Cortex of kidney (tissue), 1 donor: ENCODE measurements at places on chromosomes 13 and 19.

- DNase-seq, result no peak
Observed at GRCh38 chr13:50596776-50597203, 246.7 kb downstream of the DLEU7 start.

DNA sequence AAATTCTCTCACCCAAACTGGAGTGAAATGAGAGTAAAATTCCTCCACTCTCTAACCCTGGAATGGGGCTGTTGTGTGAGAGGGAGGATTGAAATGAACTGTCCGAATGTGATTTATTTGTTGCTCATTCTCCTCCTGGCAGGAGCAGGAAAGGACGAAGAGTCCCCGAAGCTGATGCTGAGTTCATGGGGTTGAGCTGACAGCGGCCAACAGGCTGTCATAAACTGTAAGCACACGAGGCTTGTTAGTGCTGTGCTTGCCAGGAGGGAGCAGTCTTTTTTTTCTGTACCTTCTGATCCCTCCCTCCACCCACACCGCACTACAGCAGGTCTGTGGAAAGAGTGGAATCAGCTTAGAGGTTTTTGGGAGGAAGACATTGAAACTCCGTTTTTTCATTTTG lies 33.1 kb upstream of the ZNF331 start:
- no peak for DNase-seq

- no peak for DNase-seq
Observed at GRCh38 chr19:39449116-39449797, 3.9 kb downstream of the SUPT5H start.

- DNase-seq, result no peak
Observed at GRCh38 chr13:98632961-98633360, 56.1 kb upstream of the STK24 start.

DNA sequence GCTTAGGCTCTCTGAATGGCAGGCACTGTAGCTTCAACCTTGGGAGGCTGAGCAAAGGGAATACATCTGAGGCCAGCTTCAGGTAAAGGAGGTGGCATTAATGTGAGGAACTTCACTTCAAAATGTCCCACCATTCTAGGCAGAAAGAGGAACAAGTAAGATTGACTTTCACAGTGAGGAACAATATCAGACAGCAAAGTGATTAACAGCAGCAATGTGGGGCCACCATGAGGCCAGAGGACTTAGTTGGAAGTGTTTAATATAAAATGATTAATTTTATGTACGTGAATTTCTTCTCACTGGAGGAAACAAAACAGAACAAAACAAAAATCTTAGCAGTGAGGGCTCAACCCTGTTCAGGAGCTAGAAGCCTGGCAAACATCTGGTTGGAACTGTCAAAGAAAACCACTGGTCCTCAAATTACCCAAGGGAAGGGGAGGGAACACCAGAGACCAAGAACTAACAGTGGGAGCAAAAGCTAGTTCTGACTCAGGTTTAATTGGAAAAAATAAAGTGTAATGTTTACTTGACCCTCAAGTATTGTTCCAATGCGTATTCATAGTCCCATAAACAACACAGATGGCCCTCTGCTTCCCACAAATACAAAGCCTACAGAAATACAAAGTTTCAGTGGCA lies 43.9 kb upstream of the FRY start:
- no peak for DNase-seq

DNA sequence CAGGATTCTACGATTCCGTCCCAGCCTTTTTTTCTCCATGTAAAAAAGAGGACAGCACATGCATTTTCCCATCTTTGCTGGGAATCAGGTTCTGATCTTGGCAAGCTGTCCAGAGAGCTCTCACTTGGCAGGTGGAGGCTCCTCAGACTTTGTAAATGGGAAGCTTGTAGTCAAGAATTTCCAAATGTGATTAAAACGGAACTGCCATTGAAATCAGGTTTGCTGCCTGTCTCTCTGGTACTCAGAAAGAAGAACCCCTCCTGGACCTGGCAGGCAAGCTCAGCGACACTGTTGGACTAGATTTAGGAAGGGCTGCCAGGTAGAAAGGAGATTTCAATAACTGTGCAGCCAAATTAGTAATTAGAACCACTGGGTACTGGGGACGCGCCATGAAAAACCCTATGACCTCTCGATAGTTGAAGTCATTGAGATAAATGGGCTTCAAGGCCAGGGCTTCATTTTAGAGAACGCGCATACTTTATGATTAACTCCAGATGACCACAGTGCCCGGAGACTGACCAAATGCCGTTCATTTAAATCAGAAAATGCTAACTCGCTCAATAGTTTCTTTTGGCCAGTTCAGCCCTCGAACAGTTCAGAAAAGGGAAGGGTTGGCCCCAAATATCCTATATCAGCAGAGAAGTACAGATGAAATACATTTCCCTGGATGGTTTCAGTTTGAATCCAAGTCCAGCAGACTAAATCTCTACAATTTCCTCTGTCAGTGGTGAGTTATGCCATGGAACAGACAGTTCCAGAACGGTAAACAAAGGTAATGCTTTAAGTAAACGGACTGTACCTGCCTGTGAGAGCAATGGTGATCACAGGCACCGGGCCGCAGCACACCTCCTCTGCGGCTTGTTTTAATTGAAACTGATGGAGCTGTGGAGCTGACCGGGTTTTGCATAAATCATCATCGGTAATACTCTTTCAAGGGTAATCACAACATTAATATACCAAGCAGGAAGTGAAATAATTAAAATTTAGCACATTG lies 517.4 kb downstream of the RFC3 start:
- no peak for DNase-seq

DNA sequence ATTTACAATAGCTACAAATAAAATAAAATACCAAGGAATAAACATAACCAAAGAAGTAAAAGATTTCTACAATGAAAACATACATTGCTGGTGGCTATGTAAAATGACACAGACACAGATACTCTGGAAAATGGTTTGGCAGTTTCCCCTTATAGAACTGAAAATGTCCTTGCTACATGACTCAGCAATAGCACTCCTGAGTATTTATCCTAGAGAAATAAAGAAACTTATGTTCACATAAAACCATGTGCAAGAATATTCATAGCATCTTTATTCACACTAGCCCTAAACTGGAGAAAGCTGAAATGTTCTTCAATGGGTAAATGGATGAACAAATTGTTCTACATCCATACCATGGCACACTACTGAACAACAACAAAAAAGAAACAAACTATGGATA lies 100.2 kb upstream of the RFC3 start:
- DNase-seq, result no peak

GRCh38 chr13:45209229-45209628 lies 8.4 kb upstream of the KCTD4 start:
- no peak for DNase-seq

DNA sequence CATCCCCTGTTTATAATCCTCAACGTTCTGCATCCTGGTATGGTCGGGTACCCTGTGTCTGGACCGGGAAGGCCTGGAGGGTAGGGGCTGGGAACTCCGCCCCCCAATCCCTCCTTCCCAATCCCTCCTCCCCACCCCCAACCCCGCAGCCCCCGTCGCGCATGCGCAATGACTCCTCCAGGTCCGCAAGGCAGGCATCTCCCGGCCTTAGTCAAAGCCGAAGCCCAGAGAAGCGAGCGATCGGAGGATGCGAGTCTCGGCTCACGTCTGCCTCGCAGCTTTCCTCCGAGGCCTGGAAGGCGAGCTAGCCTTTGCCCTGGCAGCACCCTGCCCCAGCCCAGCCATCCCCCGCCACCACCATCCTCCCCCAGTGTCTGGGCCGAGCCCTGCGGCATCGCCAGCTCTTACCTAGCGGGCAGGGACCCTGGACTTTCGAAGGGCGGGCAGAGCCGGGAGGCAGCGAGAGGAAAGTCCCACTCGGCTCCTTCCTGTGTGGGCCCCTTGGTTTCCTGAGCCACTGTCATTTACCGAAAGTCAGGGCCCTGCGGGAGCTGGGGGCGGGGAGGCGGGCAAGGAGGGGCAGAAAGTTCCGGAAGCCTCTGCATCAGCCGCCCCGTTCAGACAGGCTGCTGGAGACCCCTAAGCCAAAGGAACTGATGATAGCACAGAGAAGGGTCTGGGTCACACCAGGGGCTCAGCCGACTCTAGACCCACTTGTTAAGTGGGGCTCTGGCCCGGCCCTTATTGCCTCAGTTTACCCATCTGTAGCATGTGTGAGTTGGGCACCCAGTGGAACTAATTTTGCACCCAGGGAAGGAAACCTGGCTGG lies at the start of gene JAK3:
Gene JAK3, minus strand, starts transcription at position 445 of the 829 bp plus-strand sequence. CDS start 3,565 bp downstream, outside the sequence.
- no peak for DNase-seq

DNA sequence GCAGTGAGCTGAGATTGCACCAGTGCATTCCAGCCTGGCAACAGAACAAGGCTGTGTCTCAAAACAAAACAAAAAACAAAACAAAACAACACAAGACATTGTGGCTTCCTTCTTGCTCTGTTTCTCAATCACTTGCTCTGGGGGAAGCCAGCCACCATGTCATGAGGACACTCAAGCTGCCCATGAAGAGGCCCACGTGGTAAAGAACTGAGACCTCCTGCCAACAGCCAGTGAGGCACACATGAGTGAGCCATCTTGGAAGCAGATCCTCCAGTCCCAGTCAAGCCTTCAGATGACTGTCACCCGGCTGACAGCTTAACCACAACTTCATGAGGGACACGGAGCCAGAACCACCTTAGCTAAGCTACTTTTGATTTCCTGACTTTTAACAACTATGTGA lies 25.2 kb downstream of the CPT1C start:
- no peak for DNase-seq

DNA sequence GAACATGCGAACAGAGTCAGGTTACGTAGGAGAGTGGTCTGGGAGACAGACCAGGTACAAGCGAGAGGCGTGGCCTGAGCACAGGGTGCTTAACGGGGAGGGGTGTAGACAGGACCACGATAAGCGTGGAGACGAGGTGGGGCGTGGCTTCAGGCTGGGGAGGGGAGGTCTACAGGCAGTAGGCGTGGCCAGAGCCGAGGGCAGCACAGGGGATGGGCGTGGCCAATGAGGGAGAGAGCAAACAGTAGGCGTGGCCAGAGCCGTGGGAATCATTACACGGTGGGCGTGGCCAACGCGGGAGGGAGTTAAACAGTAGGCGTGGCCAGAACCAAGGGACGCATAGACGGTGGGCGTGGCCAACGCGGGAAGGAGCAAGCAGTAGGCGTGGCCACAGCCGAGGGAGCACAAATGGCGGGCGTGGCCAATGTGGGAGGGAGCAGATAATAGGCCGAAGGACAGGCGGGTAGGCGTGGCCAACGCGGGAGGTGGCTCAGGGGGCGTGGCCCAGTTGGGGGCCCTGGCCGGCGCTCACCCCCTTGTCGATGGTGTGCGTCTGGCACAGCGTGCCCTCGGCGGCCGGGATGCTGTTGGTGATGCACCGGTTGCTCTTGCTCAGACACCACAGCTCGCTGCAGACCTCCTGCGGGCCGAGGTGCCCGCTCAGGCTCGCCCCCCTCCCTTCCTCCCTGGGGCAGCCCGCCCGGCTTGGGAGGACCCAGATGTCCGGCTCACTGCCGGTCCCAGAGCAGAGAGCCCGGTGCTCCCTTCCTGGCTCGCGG lies 15.2 kb upstream of the MYO1F start:
- no peak for DNase-seq

DNA sequence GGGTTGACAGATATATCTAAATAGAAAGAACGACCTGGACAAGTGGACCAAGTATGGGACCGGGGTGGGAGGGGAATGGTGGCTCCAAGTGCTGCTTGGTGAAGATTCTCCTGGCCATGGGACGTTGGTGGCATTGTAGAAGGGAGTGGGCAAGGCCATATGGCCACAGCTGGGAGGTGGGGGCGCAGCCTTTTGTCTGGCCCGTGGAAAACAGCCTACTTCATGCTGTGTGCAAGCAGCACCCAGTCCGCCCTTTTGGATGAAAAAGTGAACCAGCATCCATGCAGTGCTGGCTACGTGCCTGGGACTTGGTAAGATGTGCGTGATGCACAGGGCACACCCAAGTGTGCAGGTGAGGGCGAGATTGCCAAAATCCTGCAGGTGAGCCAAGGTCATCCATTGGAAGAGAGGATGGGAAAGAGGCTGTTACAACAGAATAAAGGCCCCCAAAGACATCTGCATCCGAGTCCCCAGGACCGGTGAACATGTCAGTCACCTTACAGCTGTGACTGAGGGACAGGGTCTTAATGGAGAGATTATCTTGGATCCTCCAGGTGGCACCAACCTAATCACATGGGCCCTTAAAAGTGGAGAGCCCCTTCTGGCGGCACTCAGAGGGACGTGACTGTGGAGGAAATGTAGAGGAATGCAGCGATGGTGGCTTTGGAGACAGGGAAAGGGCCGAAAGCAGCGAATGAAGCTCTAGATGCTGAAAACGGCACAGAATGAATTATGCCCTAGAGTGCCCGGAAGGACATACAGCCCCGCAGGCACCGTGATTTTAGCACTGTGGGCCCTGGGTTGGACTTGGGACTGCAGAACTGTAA lies 40.8 kb downstream of the TEX29 start:
- DNase-seq, result no peak

- no peak for DNase-seq
Observed at GRCh38 chr13:76307142-76307541, 579.1 kb downstream of the KCTD12 start.
